ENCODE measurements at places on chromosomes 1 and 21. TPM values are rescaled to one million over a fixed set of nuclear protein-coding genes. Genes with fewer than 3 reads are reported as not detected.

Gene PLA2G2A
- total RNA-seq: 61.6 TPM

Gene RHD
- not detected for total RNA-seq

Gene ACADM
- total RNA-seq: 34.4 TPM

Gene RGS18
- total RNA-seq: not detected

Gene SERINC2
- total RNA-seq: 311 TPM

Gene AMPD1
- 0.82 TPM for total RNA-seq

Gene FMO3
- not detected for total RNA-seq

Gene MRAP
- total RNA-seq: not detected

Gene CDC20
- total RNA-seq: 2.9 TPM

Gene GJA8
- not detected for total RNA-seq

Gene GBP5
- total RNA-seq: 7.3 TPM

Gene PTPRF
- 380 TPM for total RNA-seq

Gene WDR26
- total RNA-seq: 77.4 TPM

Gene FMO2
- total RNA-seq: 3.0 TPM

Gene PRKAA2
- 8.9 TPM for total RNA-seq

Gene CSF3R
- total RNA-seq: 3.8 TPM

Gene RNU1-3
- total RNA-seq: under 0.01 TPM

Gene MTARC2
- total RNA-seq: 199 TPM

Gene AMY1B
- not detected for total RNA-seq

Gene GSTM1
- total RNA-seq: not detected

Gene CYP2J2
- total RNA-seq: 53.9 TPM

Gene CLCNKB
- 1.1 TPM for total RNA-seq

Gene ANGPTL1
- 19.9 TPM for total RNA-seq

Gene HRNR
- not detected for total RNA-seq

Gene MAP10
- not detected for total RNA-seq

Gene MRPL20
- 40.0 TPM for total RNA-seq

Gene S100A14
- 366 TPM for total RNA-seq

Gene ERVH48-1
- total RNA-seq: not detected

Gene OR2L2
- not detected for total RNA-seq

Gene NEXN
- total RNA-seq: 21.4 TPM

Gene C1orf185
- total RNA-seq: not detected

Gene FCRL6
- 1.4 TPM for total RNA-seq

Gene CFAP126
- total RNA-seq: not detected

Gene SPRR2A
- total RNA-seq: not detected

Gene PPIH
- total RNA-seq: 16.9 TPM

Gene FAM72C
- not detected for total RNA-seq

Gene C1orf210
- total RNA-seq: 51.8 TPM

Gene TLR5
- total RNA-seq: 1.9 TPM

Gene KIF17
- total RNA-seq: 21.1 TPM

Gene PYCR2
- 26.5 TPM for total RNA-seq

Gene ZNF683
- total RNA-seq: not detected

Gene SEMA4A
- 2.6 TPM for total RNA-seq

Gene RNU5D-1
- not detected for total RNA-seq

Gene HFM1
- 0.95 TPM for total RNA-seq

Gene TNFRSF14
- total RNA-seq: 758 TPM

Gene FMOD
- total RNA-seq: 13.5 TPM

Gene AVPR1B
- total RNA-seq: 1.6 TPM

Gene MLLT11
- total RNA-seq: 1.2 TPM

Gene OPRD1
- total RNA-seq: not detected

Gene RXFP4
- total RNA-seq: 11.6 TPM

Gene PLCH2
- 1.00 TPM for total RNA-seq

Gene RGS13
- 1.2 TPM for total RNA-seq

Gene MATN1
- not detected for total RNA-seq
